ENCODE measurements at places on chromosomes 13 and 19.

- DNase-seq, result no peak
These were observed 474.2 kb upstream of the SLC10A2 start for GRCh38 chr13:103540382-103540765.

DNA sequence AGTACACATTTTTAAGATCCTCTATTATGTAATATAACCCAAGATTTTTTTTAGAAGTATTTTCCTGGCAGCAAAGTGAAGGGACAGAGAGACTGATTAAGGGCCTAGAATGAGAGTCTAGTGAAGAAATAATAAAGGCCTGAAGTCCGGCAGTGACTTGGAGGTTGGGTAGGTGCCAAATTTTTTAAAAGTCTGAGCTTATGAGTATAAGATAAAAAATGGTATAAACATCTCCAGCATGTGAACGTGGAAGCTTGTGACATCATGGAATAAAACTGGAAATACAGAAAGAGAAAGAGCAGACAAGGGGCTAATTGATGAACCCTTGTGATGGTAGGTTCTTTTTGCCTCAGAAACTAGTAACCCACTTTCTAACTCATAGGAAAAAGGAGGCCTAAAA, 174.6 kb downstream of the SUCLA2 start:
- DNase-seq, result no peak

- no peak for DNase-seq
These were observed 189.6 kb downstream of the ABCC4 start for GRCh38 chr13:95111608-95112007.

DNA sequence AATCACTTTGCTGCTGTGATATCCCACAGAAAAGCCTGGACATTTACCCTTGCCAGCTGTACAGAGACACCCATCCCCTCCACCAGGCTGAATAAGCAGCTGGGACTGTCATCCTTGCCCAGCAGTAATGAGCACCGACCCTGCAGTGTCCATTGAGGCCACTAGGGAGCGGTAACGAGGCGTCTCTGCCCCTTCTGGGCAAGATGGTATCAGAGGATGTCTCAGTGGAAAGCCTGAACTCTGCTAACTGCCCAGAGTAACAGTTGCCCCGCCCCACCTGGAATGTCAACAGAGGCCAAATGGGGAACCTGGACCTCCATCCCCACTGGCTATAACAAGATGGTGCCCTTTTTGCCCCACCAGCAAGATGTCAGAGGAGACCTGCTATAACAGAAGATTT, 22.8 kb upstream of the CEACAM20 start:
- no peak for DNase-seq

DNA sequence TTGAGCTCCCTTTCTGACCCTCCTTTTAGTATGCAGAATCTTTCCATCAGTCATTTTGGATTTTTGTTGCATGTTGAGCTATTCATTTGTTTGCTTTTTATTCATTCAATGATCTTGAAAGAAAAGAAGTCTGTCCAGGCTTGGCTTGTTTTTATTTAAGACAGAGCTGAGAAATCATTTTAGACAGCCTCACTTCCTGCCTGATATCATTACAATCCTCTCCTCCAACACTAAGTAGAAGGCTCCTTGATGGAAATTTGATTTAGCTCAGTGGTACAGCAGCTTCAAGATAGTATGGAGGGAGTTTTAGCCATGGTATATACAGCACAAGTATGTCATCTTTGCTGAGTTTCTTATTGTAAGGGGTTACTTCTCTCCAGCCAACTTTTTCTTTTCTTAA, 28.4 kb downstream of the MBNL2 start:
- no peak for DNase-seq

DNA sequence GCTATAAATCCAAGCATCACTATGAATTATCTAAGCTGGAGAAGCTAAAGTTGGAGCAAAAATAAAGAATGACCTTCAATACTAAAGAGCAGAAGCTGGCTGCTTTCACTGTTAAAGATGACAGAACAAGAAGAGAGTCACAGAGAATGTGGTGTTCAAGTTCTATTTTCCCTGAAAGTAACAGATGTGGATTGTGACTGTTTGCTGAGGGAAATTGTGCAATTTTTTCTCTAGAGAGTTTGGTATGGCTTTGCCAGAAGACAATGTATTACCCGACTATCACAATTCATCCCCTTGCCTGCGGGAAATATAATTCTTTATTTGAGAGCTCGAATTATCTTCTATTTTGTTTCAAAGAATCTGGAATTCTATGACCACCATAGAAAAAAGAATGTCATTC, 83.1 kb downstream of the TNFSF13B start:
- no peak for DNase-seq

GRCh38 chr13:75687150-75687763, 51.1 kb downstream of the LMO7 start:
- DNase-seq, result no peak

GRCh38 chr19:17069193-17069592, 6.1 kb downstream of the HAUS8 start:
- DNase-seq, result no peak

DNA sequence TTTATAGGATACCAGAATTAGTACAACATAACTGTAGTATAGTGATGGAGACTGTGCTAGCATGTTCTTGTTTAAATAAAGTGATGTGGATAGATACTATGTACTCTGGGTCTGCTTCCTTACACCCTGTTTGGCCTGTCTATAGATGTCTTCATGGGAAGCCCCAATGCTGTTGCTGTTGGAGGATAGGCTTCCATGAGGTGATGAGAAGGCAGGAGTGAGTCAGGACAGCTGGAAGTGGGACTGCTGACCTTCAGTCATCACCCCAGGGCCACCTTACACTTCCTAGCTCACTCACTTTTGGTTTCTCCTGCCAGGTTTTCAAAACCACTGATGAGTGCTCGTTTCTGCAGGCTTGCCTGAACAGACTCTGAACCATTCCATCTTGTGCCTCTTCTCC, 4.2 kb downstream of the KCTD4 start:
- no peak for DNase-seq

All from DMS 273 treated with DMSO at 0.1 percent for 48 hours (cell line).